ENCODE measurements at places on chromosomes 5 and 9.

DNA sequence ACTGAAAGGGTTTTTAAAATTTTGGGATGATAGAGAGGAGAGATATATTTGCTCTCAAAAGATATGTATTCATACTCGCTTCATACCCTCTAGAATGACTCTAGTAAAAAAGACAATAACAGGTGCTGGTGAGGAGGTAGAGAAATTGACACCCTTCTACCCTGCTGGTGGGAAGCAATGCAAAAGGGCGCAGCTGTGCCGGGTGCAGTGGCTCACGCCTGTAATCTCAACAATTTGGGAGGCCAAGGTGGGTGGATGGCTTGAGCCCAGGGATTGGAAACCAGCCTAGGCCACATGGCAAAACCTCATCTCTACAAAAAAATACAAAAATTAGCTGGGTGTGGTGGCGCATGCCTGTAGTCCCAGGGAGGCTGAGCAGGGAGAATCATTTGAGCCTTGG, 33.9 kb upstream of the NXNL2 start:
- DNase-seq = no peak

- DNase-seq = no peak
Observed at GRCh38 chr9:37300620-37301019, 121.9 kb upstream of the GRHPR start.

DNA sequence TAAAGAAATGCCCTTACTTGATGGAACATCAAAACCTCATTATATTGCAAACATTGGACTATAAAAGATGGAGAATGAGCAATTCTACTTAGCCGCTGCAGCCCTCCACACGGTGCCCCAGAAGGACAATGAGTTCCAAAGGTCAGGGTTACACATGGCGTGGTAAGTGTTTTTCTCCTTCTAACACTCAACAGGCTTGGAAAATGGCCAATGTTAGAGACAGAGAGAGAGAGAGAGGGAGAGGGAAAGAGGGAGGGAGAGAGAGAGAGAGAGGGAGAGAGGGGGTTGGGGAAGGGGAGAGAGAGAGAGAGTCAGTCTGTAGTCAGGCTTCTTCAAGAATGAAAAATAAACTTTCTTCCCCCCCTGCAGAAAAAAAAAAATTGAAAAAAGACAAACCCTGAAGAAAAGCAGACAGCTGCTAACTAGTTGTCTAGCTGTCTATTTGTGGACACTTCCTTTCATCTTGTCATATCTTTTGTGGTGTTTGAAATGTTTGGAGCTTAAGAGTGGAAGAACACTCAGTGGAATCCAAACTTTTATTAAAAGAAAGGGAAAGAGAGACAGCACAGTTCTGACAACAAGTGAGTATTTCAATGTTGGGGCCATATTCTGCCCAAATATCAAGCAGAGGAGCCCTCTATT, 324.8 kb downstream of the TMEM38B start:
- no peak for DNase-seq

DNA sequence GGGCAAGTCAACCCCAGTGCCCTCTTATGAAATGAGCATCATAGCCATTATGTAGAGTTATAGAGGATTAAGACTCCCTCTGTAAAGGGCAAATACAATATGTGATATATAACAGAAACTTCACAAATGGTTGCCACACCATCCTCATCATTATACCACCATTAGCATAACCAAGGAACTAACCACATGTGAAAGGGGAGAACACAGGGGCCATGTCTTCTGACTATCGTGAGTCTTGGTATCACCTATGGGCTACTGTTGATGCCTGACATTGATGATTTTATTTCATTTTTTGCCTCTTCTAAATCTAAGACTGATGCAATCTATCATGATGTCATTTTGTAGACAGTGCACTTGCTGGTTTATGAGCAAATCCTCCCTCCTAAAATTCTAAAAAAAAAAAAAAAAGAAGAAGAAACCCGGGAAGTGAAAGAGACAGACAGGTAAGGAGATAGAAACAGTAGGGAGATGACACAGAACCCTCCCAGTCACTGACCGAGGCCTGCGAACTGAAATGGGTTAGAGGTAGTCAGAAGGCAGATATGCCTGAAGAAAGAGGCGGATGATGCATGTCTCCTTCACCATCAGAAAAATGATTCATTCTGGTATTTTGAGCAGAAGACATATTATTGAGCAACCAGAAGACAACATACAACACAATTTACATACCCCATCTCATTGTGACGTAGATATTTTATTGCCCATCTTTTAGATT, 266.0 kb downstream of the DMAC1 start:
- DNase-seq = no peak

DNA sequence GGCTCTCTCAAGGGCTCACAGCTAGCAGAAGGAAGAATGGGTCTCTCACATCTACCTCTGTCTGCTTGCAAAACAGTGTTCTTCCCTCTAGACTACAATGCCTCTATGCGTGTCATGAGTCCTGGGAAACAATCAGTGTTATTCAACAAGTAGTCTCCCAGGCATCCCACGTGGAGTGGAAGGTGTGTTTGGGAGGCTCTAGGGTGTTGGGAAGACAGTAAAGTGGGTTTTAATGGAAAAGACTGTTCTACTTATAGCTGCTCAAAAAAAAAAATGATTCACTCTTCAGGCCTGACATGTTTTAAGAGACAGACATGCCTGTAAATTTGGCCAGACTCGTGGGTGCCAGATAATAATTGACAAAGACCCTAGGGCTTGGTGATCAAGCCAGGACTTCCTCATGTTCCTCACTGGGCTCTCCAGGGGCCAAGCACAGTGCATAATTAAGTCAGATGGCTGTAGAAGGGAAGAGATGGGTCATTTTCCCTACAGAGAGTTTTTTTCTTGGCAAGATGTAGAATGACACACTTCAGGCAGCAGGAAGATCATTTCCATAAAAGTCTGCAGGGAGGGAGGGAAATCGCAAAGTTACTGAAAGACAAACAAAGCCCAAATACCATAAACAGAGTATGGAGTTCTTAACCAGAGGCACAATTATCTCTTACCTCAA, 246.4 kb downstream of the ACTL7B start:
- DNase-seq = no peak

DNA sequence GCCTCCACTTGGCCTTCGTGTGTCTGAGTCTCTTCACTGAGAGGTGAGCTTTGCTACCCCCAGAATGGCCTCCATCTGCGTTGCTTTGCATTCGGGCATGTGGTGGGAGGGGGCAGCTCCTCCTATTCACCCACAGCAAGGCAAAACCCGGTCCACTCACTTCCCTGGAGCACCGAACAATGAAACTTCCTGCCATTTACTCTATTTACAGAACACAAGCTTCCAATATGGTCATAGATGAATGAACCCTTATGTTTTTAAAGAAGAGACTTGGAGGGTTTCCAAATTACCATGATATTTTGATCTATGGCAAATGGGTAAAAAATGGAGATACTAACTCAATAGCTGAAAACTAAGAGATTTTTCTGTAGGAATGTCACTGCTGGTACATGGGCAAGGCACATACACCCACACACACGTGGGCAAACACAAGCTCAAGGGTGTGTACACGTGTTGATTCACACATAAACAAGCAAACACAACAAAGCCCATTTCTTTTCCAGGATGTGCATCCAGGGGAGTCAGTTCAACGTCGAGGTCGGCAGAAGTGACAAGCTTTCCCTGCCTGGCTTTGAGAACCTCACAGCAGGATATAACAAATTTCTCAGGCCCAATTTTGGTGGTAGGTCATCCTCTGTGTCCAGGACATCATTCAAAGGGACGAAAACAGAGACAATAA, 5.2 kb downstream of the GABRP start:
- DNase-seq = no peak

DNA sequence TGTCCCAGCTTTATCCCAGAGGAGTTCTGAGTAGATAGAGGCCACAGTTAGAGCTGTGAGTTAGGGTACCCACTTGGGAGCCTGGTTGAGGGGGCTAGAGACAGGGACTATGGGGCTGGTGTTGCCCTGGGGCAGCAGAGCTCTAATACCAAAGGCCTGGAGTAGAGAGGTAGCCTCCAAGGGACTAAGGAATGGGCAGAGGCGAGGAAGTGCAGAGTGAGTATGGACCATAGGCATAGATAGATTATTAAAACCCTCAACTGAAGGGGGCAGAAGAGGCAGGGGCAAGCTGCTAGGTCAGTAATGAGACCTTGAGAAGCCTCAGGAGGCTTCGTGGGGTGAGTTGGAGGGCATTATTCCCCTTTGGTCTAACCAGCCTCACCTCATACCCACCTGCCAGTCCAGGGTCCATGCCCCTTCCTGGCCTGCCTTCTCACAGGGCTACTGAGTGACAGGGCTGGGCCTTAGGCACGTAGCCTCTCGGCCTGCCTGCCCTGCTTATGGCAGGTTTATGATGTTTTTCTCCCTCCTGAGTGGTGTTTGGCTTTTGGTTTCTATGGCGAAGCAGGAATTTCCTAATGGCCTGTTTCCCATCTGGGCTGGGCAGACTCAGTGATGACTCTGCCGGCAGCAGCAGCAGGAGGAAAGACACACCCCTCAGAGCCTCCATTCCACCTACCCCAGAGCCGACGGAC, 8.0 kb downstream of the PDLIM4 start:
- DNase-seq = no peak

GRCh38 chr5:147344861-147345260, 110.0 kb downstream of the STK32A start:
- DNase-seq = no peak

DNA sequence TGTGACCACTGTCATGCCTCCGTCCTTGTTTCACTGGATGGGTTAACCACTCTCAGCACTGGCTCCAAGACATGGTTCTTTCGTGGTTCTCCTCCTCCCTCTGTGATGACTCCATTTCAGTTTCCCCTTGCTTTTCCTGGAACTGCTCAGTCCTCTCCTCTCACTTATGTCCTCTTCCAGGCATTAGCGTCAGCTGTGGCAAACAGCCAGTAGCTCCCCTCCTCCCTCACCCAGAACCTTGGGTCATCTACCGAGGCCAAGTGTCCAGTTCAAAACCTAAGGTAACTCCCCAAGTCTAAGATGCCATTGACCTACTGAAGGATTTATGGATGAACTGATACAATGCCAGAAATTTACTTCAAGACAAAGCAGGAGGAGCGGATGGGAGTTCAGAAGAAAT, 9.8 kb upstream of the CORO2A start:
- no peak for DNase-seq

DNA sequence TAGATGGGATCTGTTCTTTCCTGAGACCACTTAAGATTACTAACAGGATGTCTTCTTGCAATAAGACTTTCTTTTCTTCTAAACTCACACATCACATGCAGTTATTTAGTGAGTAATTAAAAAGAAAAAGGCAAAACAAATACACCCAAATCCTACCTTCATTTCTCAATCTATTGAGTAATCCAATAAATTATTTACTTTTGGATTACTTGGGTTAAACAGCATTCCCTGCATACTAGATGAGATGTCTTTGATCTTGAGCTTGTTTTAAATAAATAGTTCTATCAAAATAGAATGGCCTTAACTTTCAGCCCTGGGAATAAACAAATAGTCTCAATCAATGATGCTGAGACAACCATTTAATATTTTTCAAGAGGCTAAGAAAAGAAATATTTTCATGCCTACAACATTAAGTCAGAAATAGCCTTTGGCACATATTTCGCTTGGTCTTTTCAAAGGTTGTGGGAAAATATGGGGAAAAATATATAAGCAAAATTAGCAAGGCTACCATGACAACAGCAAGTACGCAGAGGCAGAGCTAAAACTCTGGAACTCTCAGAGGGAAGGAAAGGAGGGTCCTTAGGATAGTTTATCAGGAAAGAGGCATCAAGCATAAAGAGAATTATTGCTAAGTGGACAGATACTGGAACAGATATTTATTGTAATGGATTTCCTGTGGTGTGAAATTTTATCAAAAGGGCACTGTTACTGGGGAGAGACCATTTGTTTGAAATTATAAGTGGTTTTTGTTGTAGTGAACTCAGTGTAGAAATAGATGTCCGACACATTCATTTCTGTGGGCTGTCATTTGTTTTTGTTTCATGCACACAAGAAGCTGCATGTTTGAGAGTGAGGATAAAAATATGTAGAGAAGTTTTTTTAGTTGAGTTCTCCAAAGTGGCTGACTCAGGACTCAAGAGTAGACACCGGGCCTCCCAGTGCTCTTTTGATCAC, 70.2 kb upstream of the CDH6 start:
- no peak for DNase-seq

- DNase-seq = no peak
Observed at GRCh38 chr9:68978066-68978465, 35.8 kb downstream of the PRKACG start.

- DNase-seq = no peak
Observed at GRCh38 chr9:137174722-137175293, 3.0 kb upstream of the TMEM210 start.

- no peak for DNase-seq
Observed at GRCh38 chr5:90365328-90365727, 44.2 kb downstream of the CETN3 start.

DNA sequence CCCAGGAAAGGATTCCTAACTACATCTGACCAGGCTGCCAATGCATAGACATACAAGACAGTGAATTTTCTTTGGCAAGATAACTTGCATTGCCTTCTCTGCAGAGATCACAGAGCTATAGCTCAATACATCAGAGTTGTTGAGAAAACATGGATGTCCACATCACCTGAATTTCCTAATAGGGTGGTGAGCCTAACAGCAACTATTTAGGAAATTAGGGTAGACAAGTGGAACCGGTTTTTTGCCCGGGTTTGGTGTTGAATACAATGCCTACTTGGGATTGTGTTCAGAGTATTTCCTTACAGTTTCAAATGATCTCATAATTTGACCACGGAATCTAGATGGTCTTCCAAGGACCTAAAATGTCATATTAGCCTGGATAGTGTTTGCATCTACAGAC, 262.7 kb downstream of the KIF4B start:
- DNase-seq = no peak

DNA sequence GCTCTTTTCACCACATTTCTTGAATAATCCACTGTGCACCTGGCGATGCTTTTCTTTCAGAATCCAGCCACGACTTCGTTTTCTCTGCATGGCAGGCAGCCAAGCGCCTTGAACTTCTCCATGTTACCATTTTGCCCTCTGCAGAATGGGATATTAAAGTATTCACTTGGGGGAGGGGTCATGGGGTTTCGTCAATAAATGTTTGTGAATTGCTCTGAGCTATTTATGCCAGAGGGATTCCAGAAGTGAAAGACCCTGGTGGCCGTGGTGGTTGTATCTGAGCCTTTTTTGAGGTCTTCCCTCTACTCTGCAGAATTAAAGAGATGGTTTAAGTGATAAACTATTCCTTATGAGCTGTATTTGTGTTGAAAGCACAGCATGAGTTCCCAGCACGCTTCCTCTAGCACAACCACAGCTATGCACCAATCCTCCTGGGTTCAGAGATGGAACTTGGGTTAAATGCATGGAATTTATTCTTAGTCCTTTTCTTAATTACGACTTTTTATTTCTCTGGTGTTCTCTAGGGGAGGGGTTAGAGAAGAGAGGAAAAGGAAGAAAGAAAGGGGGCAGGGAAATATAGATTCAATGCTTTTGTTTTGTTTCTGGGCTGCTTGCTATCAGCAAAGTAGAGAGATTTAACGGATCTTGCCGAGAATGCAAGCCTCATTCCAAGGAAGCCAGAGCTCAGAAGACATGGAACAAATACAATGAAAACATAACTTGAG, 478.2 kb upstream of the TNC start:
- no peak for DNase-seq

DNA sequence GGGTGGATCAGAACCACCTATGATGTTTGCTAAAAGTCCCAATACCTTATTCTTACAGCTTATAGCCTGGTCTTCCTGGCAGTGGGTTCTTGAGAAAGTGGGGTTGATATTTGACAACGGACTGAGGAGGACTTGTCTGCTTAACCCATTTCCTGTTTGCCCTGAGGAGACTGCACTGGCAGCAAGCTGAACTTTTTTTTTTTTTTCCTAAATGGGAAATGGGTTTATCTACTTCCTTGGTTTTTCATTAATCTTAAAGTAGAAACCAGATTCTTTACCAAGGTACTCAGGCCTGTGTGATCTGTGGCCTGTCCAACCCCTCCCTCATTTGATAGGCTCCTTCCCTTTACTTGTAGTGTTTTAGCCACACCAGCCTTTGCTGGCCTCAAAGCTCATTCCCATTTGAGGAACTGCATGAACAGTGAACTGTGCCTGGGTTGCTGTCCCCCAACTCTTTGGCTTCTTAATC, 47.1 kb downstream of the C9orf57 start:
- DNase-seq = no peak

All from NCI-H1930 (cell line).